ENCODE measurements at places on chromosomes 3 and 15.
A peak's percentile ranks its signal among the peaks of the same experiment; 100 is the strongest.

GRCh38 chr15:38972831-38973230 is 408.2 kb upstream of the RASGRP1 start:
- DNase-seq = no peak

- DNase-seq = no peak
These were observed 11.1 kb upstream of the GREM1 start for GRCh38 chr15:32706704-32707103.

DNA sequence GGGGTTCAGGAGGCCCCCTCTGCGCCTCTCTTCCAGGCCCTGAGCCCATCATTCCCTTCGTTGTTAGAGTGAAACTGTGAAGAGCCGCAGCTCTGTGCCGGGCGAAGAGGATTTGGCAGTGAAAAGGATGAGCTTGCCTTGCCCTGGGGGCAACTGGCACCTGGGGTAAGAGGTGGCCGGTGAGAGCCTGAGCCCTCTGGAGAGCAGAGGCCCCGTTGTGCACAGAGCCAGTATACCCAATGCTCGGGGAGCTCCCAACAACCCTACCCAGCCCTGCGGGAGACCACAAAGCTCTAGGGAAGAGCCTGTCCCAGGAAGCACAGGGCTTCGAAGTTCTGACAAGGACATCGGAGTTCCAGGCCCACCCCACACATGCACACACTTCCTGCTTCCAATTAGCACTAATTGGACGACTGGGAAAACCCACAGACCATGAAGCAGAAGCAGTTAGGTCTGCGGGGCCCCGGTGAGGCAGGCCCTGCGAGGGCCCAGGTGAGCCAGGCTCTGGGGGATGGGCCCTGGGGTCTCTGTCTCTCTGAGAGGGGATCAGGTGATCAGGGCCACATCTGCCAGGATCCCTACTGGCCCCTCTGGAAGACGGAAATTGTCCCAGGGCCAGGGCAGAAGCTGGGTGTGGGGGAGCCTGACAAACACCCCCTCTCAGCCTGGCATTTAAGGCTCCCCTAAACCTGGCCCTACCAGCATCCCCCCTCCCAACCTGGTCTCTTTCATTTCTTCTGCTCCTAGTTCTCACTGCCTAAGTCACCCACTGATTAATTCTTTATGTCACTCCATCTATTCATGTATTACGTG is 27.9 kb upstream of the SFMBT1 start:
- DNase-seq = no peak

GRCh38 chr3:12885583-12885930 is 44.2 kb upstream of the RPL32 start:
- DNase-seq = no peak

- no peak for DNase-seq
These were observed 245.2 kb downstream of the NR1D2 start for GRCh38 chr3:24190256-24190655.

DNA sequence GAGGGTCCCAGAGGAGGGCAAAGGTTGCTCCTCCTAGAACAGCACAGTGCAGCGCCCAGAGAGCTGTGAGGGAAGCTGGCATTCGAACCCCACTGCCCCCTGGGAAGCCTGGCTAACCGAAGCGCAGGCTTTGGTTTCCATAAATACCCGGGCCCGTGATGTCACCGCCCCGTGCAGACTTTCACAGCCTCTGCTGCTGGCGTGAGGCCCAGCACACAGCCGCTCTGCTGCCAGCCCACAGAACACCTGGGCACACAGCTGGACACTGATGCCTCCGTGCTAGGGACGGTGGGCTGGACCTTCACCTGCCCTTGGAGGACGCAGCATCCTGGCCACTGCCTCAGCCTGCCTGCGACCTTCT is 1.0 kb downstream of the IQSEC1 start:
- no peak for DNase-seq

GRCh38 chr3:58728723-58729122 is 62.1 kb upstream of the FAM3D start:
- DNase-seq = no peak

GRCh38 chr3:129230311-129231019 is 18.9 kb upstream of the COPG1 start:
- no peak for DNase-seq

DNA sequence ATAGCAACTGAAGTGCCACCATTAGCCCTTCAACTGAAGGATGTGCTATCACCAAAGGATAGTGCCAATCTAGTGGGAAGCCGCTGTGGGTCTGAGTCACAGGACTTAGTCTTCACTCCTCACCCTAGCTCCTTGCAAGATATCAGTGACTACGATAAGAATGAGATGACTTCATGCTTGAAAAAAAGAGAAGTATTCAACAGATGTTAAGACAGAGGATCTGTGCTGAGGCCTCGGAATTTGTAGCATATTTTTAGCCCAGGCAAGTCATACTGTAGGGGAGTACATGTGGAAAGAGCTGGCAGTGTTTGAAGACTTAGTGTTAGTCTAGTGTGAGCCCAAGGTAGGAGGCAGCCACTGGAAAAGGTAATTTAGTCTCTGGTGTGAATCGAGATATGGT is 270.7 kb upstream of the LRTM1 start:
- DNase-seq = no peak

GRCh38 chr3:1971780-1972179 is 126.9 kb upstream of the CNTN4 start:
- DNase-seq = no peak

GRCh38 chr15:64982472-64982871 is 7.2 kb downstream of the SPG21 start:
- no peak for DNase-seq

- no peak for DNase-seq
These were observed 72.1 kb downstream of the BTLA start for GRCh38 chr3:112427123-112427522.

DNA sequence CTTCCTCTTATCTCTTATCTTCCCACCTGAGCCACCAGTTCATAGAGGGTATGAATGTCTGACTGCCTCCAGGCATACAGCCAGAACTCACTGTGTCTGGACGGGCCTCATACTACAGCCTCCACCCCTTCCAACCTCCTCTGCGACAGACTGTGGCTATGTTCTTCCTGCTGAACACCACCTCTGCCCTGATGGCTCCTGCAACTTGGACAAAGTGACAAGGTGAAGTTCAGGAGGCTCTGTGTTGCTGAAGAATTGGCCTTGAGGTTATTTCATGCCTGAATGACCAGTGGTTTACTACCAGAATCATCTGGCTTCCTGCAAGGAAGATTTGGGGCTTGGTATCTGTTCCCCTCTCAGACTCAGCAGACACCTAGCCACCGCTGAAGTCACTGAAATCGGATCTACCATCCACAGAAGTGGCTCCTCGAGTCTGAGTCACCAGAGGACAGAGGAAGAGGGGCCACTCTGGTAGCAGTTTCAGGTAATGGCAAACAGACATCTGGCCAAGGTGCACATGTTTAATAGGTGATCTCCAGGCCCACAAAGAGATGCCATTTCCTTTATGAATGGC is 14.2 kb upstream of the ULK3 start:
- no peak for DNase-seq

DNA sequence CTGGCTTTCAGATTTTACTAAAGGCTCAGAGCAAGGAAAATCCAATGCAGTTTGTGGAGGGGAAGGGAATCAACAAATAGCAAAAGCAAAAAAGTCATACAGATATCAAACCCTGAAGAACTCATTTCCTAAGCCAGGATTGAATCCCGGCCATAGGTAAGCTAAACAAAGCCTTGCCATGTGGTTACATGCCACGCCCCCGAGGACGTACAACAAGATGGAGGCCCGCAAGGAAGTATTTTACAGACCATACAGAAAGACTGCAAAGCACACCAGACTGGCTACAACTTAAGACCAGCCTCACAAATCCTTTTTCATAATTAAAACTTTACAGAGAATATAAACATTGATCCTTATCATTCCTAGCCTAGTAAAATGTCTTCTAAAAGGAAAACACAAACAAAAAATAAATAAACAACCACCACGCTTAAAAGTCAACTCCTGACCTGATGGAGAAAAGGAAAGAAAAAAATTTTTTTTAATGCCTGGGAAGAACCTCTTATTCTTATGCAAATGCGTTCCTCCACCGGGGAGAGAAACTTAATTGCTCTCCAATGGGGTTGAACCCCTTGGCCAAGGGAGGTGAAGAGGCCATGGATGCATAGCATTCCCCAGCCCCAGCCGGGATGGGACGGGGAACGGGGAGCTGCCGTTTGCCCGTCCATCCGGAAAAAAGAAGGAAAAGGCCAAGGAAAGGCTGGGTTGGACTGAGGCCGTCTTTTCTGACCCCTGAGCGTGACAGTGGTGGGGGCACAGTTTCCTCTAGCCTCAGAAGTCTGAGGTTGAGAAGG is 39.3 kb downstream of the IL1RAP start:
- DNase-seq = peak; percentile 9

DNA sequence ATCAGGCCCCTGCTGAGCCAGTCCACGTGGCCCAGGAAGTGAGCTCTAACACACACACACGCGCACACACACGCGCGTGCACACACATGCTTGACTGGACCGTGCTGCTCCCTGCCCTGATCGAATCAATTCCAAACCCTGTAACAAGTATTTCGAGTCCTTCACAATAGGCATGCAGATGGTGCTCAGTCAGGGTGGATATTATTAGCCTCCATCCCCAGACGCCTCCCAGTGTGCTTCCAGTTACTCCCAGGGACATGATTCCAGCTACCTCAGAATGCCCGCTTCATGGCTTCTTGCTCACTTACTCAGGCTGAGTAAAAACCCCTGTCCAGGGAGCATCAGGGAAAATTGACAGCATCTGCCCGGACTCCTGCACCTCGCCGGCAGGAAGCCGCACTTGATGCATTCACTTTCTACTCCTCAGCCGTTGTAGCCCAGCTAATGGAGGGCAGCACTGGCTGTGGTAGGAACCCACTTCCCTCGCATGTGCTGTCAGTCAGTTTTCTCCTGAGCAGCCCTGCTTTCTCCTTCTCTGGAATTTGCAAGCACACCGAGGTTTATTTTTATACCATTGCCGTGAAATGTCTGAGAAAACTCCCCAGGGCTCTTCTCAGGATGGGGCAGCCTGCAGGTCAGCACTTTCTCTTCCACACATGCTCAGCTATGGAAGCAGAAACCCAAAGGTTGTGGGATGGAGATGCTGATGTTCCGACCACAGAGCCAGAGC is 126.1 kb upstream of the ABHD17C start:
- no peak for DNase-seq

- no peak for DNase-seq
These were observed 75.1 kb downstream of the CD200 start for GRCh38 chr3:112407888-112408702.

GRCh38 chr3:186268616-186269448 is 93.2 kb downstream of the DGKG start:
- DNase-seq = no peak

GRCh38 chr3:141383555-141384129 is 15.3 kb downstream of the ZBTB38 start:
- DNase-seq = peak; percentile 18

DNA sequence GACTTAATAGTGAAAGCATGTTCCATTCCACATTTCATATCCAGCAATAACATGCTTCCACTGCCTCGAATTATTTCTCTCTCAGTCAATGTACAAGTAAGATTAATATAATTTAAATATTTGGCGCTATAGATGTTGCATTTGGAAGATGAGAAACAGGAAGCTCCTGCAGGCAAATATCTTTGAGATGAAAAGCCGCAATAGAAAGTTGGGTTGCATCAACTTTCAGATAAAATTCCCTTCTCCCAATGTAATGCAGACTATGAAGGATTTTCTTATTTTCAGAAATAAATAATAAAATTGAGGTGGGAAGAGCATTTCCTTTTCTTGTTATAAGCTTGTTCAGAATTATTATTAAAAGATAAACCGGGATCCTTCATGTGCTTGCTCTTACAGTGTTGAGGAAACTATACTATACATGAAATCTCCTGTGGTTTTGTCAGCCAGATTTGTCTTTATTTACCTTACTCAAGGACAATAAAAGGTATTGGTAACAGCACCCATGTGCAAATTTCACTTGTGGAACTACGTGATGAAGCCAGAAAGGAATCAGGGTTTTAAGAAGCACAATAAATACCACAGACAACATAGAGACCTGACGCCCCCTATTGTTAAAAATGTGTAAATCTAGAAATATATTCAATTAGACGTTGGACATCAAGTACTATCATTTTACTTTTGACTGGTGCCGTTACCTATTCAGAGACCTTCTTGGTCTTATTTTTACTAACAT is 307.0 kb downstream of the ARPP21 start:
- DNase-seq = peak; percentile 1

GRCh38 chr3:71601811-71602210 is 18.3 kb upstream of the FOXP1 start:
- DNase-seq = no peak

- no peak for DNase-seq
These were observed 23.9 kb upstream of the CTNNB1 start for GRCh38 chr3:41175365-41175764.

GRCh38 chr15:67100801-67101581 is 35.6 kb downstream of the SMAD3 start:
- no peak for DNase-seq

- no peak for DNase-seq
These were observed 90.2 kb downstream of the NFKBIZ start for GRCh38 chr3:101939361-101940049.

GRCh38 chr3:12687948-12688347 is 24.0 kb upstream of the RAF1 start:
- no peak for DNase-seq

DNA sequence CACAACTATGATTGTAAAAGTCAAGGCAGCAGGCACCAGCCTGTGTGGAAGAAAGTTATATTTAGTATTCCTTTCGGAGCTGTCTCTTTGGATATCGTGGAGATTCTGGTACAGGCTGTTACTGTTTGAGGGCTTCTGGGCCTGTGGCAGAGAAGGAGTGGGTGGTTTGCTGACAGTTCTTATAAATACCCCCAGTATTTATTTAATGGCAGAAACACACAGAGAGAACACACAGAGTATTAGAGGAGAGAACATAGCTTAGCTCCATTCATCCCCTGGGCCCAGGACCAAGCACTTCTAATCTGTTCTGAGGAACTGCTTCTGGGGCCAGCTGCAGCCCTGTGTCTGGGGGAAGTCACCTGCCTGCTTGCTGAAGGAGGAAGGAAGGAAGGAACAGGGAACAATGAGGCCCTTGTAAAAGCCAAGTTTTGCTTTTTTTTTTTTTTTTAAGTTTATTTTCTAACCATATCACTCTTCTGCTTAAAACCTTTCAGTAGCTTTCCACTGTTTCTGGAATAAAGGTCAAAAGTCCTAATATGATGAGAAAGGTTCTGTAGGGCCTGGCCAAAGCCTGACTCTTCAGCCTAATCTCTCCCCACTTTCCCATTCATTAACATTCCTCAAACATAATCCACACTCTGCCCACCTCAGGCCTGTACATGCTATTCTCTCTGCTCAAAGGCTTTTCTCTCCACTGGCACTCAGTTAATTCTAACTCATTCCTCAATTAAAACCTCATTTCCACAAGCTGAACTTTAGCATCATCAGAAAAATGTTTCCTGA is 11.8 kb upstream of the PP2D1 start:
- no peak for DNase-seq

- no peak for DNase-seq
These were observed 181.2 kb upstream of the NR2E3 start for GRCh38 chr15:71628988-71629770.

GRCh38 chr3:187888701-187889100 is 143.4 kb upstream of the BCL6 start:
- DNase-seq = no peak

- DNase-seq = no peak
These were observed 61.3 kb upstream of the SLC6A6 start for GRCh38 chr3:14340960-14341708.

- no peak for DNase-seq
These were observed 23.4 kb upstream of the DYNC1LI1 start for GRCh38 chr3:32593903-32594525.
